ENCODE measurements at places on chromosomes 12 and 14. TPM values are rescaled to one million over a fixed set of nuclear protein-coding genes. Genes with fewer than 3 reads are reported as not detected.

- no peak for DNase-seq
These were observed 38.0 kb downstream of the SLC2A14 start for GRCh38 chr12:7834701-7835100.

DNA sequence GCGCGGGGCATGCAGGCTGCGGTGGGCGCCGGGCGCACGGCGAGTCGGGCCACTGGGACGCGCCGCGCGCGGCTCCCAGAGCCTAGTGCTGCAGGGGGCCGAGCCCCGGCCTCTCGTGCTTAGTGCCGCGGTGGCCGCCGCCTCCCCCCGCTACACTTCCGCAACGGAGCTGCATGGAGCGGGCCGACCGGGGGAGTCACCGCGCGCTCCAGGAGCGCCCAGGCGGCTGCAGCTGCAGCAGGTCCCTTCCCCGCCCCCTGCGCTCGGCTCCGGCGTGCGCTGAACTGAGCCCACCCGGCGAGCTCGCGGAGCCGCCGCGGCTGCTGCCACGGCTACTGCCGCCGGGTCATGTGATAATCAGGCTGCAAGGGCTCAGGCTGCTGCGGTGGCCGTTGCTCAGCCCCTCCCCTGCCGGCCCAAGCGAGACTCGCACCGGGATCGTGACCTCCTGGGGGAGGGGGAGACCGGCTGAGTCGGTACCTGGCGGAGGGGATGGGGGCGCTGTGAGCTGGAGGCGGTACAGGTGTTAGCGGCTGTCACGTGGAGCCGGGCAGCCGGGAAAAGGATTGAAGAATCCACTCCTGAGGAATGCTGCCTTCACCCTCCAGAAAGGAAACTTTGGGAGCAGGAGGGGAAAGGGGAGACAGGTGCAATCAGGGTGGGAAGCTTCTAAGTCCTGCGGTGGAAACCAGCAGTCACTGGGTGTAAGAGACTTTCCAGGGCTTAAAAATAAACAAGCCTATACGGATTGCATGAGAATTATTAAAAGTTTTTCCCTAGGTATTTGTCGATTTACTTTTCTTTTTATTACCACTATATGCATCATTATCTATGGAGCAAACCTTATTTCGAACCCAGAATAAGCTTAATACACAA, at the start of gene PPM1H:
Gene PPM1H (minus strand): TSS at position 352 of the 876 bp plus-strand sequence. CDS start 414 bp downstream, outside the sequence.
- DNase-seq, result no peak

The CD163L1 gene
- 0.08 TPM for total RNA-seq

DNA sequence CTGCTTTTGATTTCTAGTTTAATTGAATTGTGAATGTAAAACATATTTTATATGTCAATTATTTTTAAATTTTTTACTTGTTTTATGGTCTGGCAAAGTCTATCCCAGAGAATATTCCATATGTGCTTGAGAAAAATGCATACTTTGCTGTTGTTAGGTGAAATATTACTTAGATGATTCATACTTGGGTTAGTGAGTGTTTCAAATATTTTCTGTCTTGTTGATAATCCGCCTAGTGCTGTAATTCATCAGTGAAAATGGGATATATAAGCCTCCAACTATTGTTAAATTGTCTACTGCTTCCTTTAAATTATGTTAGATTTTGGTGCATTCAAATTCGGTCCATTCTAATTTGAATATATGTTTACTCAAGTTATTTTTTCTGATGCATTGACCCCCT, 395.5 kb downstream of the LRFN5 start:
- DNase-seq, result no peak

The RAB15 gene
- 5.8 TPM for total RNA-seq

The CHFR gene
- total RNA-seq, result 91.5 TPM

The STON2 gene
- 2.3 TPM for total RNA-seq

GRCh38 chr12:65121049-65121955, at the start of gene WIF1:
Gene WIF1, minus strand, starts transcription at chr12:65121305. Its CDS starts 114 bp downstream, at chr12:65121191.
- DNase-seq, result no peak

GRCh38 chr12:40525054-40525453, 167.2 kb upstream of the CNTN1 start:
- no peak for DNase-seq

DNA sequence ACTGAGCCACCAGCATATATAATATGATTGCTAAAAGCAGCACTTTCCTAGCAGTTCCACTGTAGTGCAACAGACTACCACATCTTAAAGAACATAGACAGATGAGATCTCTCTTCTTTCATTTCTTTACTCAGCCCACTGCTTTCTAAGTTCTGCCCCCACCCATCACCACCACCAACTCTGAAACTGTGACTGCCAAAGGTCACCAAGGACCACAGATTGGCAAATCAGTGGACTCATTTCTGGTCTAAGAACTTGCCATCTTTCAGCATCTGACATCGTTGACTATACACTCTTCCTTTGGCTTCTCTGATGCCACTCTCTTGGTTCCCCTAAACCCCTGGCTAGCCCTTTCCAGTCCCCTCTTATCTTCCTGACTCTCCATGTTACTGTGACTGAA, 38.4 kb downstream of the IFNG start:
- DNase-seq, result no peak

The KRT3 gene
- total RNA-seq, result not detected

The ADAM21 gene
- not detected for total RNA-seq

The PPP1R1A gene
- total RNA-seq, result not detected

- no peak for DNase-seq
These were observed 59.3 kb downstream of the TESC start for GRCh38 chr12:117039891-117040309.

DNA sequence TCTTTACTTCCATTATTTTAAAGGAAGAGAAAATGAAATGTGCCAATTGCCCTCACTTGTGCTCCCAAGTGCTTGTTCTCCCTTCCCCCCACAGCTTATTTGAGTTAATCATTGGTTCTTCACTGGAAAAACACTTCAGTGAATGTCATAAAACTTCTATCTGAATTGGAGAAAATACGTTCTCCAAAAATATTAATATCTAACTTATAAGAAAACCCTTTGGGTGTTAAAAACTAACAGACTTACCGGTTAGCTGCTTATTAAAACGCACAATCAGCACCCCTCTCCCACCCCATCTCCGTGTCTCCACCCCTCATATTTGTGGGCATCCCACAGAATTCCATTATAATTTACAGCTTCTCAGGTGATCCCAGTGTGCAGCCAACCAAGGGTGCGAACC, 31.7 kb downstream of the PLEKHA5 start:
- DNase-seq, result no peak

DNA sequence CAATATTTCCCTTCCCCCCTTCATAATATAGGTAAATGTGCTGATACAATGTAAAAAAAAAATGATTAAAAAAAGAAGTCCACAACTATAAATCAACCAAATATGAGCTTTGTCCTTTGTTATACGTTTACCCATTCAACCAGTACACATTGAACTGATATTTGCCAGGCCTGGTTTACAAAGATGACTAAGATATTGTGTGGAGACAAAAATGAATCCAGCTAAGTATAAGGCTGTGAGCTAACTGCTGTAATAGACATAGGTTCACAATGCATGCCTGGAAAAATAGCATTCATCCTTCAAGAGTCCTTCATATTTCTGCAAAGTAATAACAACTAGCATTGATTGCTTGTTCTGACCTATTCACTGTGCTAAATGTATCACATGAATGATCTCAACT, 6.9 kb downstream of the C12orf56 start:
- DNase-seq, result no peak

- DNase-seq, result no peak
These were observed 28.2 kb upstream of the TMEM106C start for GRCh38 chr12:47935184-47935583.

The SLC10A1 gene
- total RNA-seq, result not detected

- DNase-seq, result no peak
These were observed 13.0 kb downstream of the FBXO33 start for GRCh38 chr14:39419272-39419671.

The ANO6 gene
- 32.2 TPM for total RNA-seq

- no peak for DNase-seq
These were observed 32.2 kb upstream of the SERPINA6 start for GRCh38 chr14:94355191-94355794.

The PKP2 gene
- 0.25 TPM for total RNA-seq

GRCh38 chr12:109605016-109605415, 31.4 kb downstream of the MVK start:
- DNase-seq, result no peak

The TMCC3 gene
- total RNA-seq, result 1.5 TPM

- DNase-seq, result no peak
These were observed 20.5 kb downstream of the ZDHHC22 start for GRCh38 chr14:77120771-77121743.

The SLC39A2 gene
- not detected for total RNA-seq

DNA sequence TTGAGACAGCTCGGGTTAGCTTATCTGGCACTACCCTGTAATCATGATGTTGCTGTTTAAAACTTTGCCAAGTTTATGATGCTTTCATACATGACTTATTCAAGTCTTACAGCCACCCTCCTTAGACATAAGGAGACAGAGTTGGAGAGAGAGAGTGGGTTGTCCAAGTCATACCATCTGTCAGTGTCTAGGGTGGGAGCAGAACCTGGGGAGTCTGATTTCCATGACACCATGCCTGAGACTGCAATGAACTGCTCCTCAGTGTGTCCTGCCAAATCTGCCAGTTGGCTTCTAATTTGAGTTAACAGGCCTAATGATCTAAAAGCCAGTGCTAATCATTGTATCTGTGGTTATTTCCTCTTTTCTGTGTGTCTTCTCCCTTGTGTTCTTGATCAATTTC, 43.7 kb upstream of the PHC1 start:
- no peak for DNase-seq

The EEA1 gene
- 13.2 TPM for total RNA-seq

DNA sequence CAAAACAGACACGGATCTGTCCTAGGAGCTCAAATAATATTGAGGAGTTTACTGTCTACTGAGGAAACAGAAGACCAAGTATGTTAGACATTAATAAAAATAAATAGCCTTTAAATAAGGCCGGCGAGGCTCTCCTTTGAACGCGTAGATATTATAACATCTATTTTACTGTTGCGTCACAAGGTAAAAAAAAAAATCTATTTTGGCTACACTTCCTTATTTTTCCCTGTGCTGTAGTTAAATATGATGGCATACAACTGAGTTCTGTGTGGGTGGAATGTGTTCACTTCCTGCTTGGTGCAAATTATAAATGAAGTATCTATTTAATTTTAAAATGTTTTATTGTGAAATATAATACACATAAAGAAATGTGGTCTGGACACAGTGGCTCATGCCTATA, 17.2 kb upstream of the RAD52 start:
- no peak for DNase-seq

All from T-helper 17 cell (primary cell).